ENCODE measurements at places on chromosomes 3 and 15. TPM values are rescaled to one million over a fixed set of nuclear protein-coding genes. Genes with fewer than 3 reads are reported as not detected.

The PRR20G gene
- not detected for total RNA-seq

The SNAP23 gene
- total RNA-seq: 76.0 TPM

The SPESP1 gene
- total RNA-seq: 5.1 TPM

The TARS3 gene
- total RNA-seq: 21.3 TPM

The CACNA2D3 gene
- 3.4 TPM for total RNA-seq

The CSPG4 gene
- 42.9 TPM for total RNA-seq

All from breast epithelium (tissue), 4 donors.